ENCODE measurements at places on chromosomes 4 and X.

DNA sequence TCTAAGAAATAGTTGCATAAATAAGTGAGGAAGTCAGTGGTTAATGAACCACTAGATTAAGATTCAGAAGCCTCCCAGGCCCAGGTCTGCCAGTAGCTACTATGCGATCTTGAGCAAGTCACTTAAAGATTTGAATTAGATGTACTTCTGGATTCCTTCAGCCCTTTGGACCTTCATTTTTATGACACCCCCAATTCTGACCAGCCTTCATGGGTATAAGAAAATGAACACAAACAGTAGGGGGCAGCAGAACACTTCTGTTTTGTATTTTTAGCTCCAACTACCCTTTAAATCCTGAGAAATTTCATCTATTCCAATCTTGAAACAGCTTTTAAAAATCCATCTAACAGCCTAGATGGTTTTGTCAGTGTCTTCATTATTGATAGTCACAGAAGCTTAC, 19.0 kb downstream of the TMEM47 start:
- no peaks in the 10 kb centered on the region for H3K36me3 ChIP-seq
- H3K4me1 ChIP-seq: no peaks in the 10 kb centered on the region
- H3K27ac ChIP-seq: no peak overlapping the region
- H3K27me3 ChIP-seq: no peaks in the 10 kb centered on the region
- no peak overlapping the region for H3K4me3 ChIP-seq

DNA sequence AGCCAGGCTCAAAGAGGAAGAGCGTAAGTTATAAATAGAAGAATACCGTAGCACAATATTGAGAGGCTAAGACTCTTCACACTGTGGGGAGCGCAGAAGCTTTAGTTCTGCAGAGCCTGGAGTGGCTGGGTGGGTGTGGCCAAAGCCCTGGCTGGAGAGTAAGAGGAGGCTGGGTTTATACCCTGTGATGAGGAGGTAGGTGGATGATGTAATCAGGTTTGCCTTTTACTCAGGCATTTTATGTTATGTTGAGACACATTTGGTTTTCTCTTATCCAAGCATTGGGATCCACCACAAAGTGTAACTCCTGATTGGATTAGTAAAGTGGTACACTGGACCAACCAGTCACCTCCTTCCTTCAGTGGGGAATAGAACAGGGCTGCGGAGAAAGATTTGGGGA, 13.9 kb downstream of the CDS1 start:
- no peak for DNase-seq
- no peak overlapping the region for H3K4me3 ChIP-seq
- H3K27me3 ChIP-seq: peaks cover 12% of the 10 kb centered on the region
- no peak overlapping the region for H3K27ac ChIP-seq
- H3K36me3 ChIP-seq: no peaks in the 10 kb centered on the region

DNA sequence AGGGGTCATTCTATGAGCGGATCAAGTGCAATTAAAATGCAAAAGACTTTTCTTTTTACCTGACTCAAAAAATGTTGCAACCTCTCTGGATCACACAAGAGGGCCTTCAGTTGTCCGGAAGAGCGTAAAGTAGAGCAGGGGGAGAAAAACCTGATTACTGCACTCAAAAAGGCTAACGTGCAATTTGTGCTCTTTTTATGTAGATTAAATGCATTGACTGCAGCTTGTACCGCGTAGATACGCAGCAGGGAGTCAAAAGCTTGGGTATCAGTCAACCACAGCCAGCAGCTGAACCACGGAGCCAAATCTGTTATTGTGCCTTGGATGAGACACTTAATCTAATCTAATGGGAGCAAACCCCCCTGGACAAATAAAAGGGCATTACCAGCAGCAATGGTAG, 107.3 kb upstream of the RAI2 start:
- H3K36me3 ChIP-seq: no peaks in the 10 kb centered on the region
- H3K27me3 ChIP-seq: no peaks in the 10 kb centered on the region
- H3K4me1 ChIP-seq: no peaks in the 10 kb centered on the region

DNA sequence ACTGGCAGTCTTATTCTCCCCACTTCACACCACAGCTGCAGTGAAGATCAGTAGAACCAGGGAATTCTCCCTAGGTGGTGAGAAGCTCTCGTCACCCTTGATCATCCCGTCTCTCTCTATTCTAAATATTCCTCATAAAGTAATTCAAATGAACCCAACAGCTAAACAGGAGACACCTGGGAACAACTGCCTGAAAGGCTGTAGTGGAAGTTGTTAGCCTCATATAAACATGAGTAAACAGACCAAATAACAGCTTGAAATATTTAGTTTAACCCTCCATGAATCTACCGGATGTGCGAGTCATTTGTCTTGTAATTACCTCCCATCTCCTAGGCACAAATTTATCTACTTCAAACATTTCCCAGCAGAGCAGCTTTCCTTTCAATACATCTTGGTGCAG, 30.4 kb upstream of the APELA start:
- no peaks in the 10 kb centered on the region for H3K36me3 ChIP-seq
- H3K27ac ChIP-seq: no peak overlapping the region
- no peak overlapping the region for H3K4me3 ChIP-seq
- H3K27me3 ChIP-seq: no peaks in the 10 kb centered on the region
- DNase-seq: no peak

- H3K4me3 ChIP-seq: no peak overlapping the region
- H3K4me1 ChIP-seq: no peaks in the 10 kb centered on the region
- no peaks in the 10 kb centered on the region for H3K27me3 ChIP-seq
- H3K27ac ChIP-seq: no peak overlapping the region
- no peaks in the 10 kb centered on the region for H3K36me3 ChIP-seq
These were observed 22.3 kb downstream of the UGT2A2 start for GRCh38 chr4:69617083-69617694.

GRCh38 chr4:59945277-59945676, 1254.8 kb upstream of the ADGRL3 start:
- H3K36me3 ChIP-seq: no peaks in the 10 kb centered on the region
- no peaks in the 10 kb centered on the region for H3K27me3 ChIP-seq
- no peaks in the 10 kb centered on the region for H3K4me1 ChIP-seq
- DNase-seq: no peak
- H3K4me3 ChIP-seq: no peak overlapping the region
- no peak overlapping the region for H3K27ac ChIP-seq

All from activated B cell treated with CpG ODN at 0.5 μM for 24 hours (primary cell).